ENCODE measurements at places on chromosomes 12 and 14.

GRCh38 chr12:24172031-24172772, 222.7 kb upstream of the SOX5 start:
- DNase-seq, result no peak

DNA sequence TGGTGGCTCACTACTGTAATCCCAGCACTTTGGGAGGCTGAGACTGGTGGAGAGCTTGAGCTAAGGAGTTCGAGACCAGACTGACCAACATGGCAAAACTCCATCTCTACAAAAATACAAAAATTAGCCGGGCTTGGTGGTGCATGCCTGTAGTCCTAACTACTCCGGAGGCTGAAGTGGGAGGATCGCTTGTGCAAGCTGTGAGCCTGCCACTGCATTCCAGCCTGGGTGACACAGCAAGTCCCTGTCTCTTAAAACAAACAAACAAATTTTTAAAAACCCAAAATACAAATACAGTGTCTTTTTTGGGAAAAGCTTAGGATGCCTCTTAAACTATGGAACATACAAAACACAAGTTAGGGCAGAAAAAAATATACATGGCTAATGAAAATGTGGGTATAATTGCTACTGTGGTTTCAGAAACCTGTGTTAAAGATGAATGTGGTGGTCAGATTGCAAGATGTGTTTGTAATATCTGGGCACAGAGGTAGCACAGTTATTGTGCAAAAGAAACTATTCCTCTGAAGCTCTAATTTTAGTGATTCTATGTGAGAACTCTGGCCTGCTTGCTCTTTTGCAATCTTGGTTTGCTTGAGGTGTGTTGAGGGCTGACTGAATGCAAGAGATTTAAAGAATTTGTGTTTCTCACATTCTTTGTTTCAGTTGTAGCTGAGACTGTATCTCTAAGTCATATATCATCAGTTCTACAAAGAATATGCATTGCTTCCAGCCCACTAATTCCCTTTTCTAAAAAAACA, 3.9 kb upstream of the HSPA2 start:
- no peak for DNase-seq

GRCh38 chr12:40921563-40922163, 229.4 kb downstream of the CNTN1 start:
- no peak for DNase-seq

DNA sequence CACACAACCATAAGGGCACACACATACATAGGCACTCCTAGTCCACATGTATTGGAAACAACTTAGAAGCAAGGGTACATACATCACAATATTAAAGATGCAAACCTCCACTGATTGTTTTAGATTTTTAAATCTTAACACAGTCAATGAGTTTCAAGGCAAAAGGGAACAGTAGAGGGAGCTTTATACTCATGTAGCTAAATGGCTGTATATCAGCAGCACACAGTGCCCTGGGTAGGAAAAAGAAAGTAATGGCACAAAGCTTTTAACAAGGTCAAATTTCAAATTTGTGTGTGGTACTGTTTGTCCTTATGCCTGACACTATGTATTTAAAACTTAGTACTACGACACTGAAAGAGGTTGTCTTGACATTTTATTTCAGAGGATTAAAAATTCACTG, 262.0 kb downstream of the MED13L start:
- DNase-seq, result no peak

GRCh38 chr12:23921099-23921856, 28.2 kb downstream of the SOX5 start:
- no peak for DNase-seq

DNA sequence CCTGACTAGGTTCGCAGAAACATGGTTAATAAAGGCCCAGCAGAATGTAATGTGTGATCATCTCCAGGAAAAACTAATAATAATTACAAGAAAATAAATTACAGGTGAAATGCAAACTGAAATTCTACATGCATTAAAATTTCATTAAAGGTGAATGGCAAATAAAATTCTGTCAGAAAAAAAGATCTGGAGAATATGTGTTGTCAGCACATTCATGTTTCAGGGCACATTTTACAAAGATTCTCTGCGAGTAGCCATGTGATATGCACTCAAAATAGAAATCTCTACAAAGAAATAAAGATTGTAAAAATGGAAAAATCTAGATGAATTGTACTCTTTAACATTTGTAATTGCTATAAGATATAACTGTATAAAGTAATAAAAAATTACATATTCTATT, 765.2 kb downstream of the TMEM121 start:
- DNase-seq, result no peak

GRCh38 chr14:97544571-97544970, 747.4 kb downstream of the VRK1 start:
- no peak for DNase-seq

GRCh38 chr12:89472508-89472907, 52.1 kb downstream of the GALNT4 start:
- no peak for DNase-seq

- DNase-seq, result no peak
Measured at GRCh38 chr14:34110531-34110930, 159.7 kb upstream of the EGLN3 start.

DNA sequence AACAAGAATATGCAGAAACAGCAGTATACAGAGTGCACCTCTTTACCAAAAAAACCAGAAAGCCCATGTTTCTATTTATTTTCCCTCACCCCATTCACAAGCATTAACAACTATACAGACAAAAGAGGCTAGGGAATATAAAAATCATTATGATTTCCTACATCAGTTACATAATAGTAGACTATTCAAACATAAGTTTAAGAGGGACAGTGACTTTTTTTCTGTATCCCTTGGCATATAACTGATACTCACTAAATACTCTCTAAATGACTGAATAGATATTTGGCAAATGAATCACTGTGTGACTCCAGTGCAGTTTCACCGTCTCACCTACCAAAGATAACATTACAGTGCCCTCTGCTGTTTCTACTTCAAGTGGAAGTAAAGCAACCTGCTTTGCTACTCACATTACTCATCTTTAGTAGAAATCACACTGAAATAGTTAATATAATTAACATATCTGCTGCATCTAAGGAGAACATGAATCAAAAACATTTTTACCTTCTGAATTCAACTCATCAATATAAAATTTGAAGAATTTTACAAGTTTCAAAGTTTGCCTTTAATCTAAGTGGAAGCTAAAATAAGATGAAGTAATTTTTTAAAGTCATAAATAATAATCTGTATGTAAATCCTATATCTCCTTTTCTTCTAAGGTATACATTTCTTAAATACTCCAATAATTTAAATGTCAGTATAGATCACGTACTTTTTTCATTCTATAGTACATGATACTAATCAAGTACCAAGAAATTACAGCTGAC, 103.8 kb downstream of the OSBPL8 start:
- no peak for DNase-seq

All from dorsolateral prefrontal cortex (tissue), 122 donors.